ENCODE measurements at places on chromosomes 2 and 18. TPM values are rescaled to one million over a fixed set of nuclear protein-coding genes. Genes with fewer than 3 reads are reported as not detected.

GALNT3 gene
- total RNA-seq: 58.1 TPM

TSPYL6 gene
- total RNA-seq: 0.14 TPM

GRCh38 chr2:98709535-98709934 lies 21.4 kb downstream of the MGAT4A start:
- DNase-seq: no peak

DNA sequence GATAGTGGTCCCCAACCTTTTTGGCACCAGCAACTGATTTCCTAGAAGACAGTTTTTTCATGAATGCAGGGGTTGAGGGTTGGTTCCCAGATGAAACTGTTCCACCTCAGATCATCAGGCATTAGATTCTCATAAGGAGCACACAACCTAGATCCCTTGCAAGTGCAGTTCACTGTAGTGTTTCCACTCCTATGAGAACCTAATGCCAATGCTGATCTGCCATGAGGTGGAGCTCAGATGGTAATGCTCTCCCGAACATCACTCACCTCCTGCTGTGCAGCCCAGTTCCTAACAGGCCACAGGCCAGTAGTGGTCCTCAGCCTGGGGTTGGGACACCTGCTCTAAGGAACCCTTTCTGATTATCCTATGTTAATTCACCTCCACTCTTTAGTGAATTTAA lies 133.5 kb downstream of the SOX11 start:
- DNase-seq: no peak

DNA sequence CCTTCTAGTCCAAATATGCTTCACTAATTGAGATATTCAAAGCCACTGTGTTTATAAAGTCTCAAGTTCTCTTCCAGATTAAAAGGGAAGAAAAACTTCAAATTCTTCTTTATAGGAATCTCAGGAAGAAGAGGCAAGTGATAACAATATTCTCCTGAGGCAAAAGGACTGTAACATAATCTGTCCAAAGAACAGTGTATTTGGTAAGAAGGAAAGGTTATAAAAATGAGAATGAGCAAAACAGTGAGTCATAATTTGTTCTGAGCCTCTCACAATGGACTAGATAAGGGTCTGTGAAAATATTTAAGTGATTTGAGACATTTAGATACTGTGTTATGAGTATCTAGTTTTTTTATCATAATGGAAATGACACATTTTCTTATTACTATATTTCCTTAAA lies 44.3 kb downstream of the SNRPD1 start:
- no peak for DNase-seq

Measured in spleen (tissue), 13 donors.